NCI-H446 (cell line): ENCODE measurements at places on chromosomes 7 and 10.

GRCh38 chr10:86950349-86950748 is 7.1 kb downstream of the MMRN2 start:
- DNase-seq = no peak

DNA sequence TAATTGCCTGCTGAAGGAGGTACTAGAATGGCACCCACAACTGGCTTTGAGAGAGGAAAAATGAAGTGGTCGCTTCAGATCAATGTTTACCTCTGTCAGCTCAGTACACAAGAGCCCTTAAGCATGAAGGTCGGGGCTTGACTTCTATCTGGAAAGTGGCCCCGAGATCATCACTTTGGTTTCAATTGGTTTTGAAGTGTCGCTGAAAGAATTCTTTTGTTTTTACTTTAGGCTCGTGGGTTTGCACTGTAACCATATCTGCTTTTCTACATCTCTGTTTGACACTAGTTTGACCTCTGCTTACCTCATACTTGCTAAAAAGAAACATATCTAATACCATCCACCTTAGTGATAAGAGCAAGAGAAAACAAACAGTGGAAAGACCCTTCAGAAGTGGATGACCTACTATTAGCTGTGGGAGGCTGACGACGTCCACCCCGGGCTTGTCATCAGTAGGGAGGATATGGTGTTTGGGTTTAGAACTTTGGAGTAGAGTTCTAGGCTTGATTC is 361.8 kb downstream of the GATA3 start:
- DNase-seq = no peak

- no peak for DNase-seq
These were observed 10.6 kb downstream of the CRTAC1 start for GRCh38 chr10:98019784-98020183.

DNA sequence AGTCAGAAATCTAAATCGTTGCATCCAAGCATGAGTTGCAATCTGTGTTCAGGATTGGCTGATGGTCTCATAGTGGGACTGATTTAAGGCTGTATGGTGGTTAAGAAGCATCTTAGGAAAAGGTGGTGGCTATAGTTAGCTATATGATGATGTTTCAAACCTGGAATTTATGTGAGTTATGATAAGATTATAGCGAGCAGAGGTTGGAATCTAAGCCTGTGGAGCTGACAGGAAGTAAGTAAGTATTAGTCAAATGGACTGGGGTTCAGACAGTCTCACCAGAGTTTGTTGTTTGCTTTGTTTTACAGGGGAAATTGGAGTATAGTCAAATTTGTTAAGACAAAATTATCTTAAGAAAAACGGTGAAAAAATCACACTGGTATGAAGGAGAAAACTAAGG is 56.7 kb downstream of the ANKRD7 start:
- DNase-seq = no peak

- no peak for DNase-seq
These were observed 17.5 kb upstream of the CPVL start for GRCh38 chr7:29163854-29164253.

DNA sequence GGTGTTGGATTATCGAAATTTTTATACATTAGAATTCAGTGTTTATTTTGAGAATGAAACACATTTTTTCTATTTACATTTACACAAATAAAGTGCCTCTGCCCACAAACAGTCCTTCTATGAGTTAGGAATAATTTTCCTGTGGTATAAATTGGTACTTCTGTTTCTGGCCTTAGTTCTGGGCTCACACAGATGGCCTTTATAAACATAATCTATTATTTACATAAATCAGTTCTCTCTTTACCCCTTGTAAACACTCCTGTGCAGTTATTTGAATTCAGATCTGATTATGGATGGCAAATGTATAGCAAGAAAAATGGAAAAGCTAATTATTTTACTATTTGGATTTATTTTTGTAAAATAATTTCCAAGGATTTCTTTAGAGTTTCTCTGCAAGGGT is 143.2 kb downstream of the PRKG1 start:
- no peak for DNase-seq

GRCh38 chr7:47317487-47317886 is 264.4 kb downstream of the TNS3 start:
- DNase-seq = no peak

GRCh38 chr10:23448802-23449570 is 10.1 kb downstream of the OTUD1 start:
- DNase-seq = no peak

GRCh38 chr7:47803846-47804245 is 144.4 kb downstream of the PKD1L1 start:
- DNase-seq = no peak

- no peak for DNase-seq
These were observed 179.5 kb upstream of the HGF start for GRCh38 chr7:81949306-81949705.

DNA sequence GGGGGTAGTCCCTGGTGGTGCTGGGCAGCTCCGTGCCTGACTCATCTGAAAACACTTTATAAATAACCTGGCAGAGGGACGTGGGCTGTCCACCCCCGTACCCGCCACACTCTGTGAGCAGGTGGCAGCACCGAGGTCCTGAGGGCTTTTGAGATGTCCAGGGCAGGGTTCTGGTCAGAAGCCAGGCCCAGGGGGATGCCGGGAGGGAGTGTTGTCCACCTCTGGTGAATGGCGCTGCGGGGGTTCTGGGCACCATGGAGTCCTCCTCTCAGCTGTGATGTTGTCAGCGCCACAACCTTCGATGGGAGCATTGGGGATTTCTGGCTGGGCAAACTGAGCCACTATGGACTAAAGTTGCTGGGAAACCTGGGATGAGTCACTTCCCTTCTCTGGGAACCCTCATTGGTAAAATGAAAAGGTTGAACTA is 27.4 kb upstream of the GOLGA7B start:
- no peak for DNase-seq

DNA sequence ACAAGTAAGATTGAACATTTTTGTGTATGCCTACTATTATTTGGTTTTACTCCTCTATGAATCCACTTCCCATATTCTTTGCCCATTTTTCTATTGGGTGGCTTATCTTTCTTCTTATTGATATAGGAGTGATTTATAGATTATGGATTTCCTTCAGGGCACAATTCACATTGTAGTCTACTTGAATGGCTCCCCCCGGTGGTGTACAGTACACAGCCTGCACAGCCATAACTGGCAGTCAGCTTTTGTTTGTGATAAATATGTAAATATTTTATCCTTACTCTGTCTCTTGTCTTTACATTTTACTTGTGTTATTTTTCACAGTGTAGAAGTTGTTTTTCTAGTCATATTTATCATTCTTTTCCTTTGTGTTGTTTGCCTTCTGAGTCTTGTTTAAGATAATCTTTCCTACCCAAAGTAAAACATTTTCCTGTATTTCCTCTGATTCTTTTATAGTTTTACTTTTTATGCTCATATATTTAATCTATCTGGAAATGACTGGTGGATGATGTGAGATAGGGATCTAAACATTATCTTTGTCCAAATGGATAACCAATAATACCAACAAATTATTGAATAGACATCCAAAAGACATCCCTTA is 23.9 kb upstream of the CALD1 start:
- DNase-seq = no peak

DNA sequence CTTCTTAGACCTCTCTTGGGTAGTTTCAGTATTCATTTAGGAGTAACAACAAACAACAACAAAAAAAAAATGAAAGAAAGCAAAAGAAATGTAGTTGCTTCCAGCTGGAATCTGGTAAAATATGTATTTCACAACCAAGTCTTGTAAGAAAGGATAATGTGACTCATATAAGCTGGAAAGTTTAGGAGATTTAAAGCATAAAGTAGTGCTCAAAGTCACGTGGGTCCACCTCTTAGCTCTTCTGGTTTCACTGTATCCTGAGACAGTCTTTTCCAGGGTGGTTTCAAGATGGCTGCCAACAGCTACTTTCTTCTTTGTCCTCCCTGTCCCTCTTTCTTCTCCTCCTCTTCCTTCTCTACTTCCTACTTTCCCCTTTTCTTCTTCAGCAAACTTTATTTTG is 69.5 kb upstream of the CDK13 start:
- DNase-seq = no peak

DNA sequence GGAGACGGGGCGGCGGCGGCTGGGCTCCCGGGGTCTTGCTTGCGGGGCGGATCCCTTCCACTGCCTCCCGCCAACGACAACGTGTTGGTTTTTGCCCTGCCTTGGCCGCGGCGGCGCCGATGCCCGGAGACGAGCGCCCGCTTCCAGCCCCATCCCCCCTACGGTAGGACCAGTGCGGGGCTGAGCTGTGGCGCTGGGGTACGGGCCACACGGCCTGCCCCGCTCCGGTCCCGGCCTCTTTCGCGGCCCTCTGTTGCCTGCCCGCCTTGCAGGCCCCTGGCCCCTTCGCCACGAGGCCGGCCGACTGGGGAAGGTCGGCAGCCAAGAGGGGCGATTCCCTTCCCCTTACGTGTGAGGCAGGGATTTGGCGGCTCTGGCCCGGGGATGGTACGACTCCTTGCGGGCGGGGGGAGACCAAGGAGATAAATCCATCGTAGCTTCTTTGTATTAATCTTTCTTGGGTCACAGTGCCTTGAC is 488 bp downstream of the EIF4H start:
- peak; percentile 2 for DNase-seq

GRCh38 chr7:9890092-9890491 is 1083.6 kb upstream of the PHF14 start:
- no peak for DNase-seq

- no peak for DNase-seq
These were observed 185.0 kb downstream of the TCERG1L start for GRCh38 chr10:131126321-131127137.

- no peak for DNase-seq
These were observed 226.2 kb downstream of the POLR1F start for GRCh38 chr7:19482628-19483027.

DNA sequence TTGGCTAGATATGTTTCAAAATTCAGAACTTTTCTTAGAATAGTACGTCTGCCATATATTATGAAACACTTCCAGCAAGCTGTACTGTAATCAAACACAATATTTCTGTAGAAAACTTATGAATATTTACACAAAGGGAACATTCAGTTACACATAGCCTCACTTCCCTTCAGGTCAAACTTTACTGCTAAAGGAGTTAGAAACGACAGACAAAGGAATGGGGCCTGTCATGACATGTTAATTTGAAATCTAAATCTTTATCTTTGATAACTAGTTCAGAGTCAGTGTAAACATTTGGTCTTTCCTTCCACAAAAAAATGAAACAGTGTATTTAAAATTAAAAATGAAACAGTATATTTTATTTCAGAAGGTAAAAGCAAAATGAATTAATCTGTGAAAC is 1.0 kb upstream of the CROT start:
- DNase-seq = no peak

DNA sequence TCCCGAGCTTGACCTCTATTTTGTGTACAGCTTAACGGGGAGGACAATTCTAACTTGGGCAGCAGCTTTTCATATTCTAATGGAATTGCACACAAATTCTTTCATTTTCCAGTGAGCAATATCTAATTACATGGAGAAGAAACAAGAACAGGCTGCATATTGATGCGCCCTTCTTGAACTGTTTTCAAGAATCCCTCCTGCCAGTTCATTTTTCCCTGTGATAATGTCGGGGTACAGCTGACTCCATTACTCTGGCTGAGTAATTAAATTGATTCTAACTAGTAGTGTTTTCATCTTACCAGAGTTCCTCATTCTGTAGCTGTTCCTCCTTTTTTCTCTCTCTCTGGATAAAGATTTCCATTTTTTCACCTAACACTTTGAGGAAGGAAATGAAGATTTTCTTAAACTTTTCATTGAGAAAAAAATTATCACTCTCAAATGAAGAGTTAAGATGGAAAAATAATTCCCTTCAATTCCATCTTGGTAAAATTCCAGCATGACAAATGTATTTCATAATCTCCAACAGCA is 190.9 kb downstream of the FANK1 start:
- no peak for DNase-seq

- no peak for DNase-seq
These were observed 4.4 kb upstream of the IRF5 start for GRCh38 chr7:128933180-128933891.

DNA sequence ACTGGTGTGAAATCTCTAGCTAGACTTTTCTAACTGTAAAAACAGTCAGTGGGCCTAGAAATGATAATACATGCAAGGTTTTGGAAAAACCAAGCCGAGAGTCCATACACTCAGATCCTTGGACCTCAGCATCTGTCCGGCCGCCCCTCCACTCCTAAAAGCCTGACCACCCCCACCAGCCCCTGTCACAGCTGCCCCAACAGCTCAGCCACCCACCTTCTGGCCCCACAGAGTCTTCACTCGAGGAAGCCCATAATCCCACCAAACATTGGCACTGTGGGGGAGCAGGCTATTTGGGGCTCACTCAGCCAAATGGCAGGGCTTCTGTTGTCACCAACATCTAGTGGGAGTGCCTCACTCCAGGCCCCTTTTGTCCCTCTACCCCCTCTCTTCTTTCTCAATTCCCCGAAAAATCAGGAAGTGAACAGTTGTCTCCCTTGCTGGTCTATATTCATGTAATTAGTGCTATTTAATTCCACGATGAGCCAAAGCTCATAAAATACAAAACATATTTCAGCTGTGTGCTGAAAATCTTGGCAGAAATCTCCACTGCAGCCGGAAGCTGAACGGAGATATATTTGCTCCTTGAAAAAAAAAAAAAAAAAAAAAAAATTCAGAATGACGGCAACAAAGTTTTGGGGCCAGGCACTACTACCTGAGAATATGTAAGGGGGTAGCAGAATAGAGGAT is 55.5 kb downstream of the PLXNA4 start:
- DNase-seq = no peak

- no peak for DNase-seq
These were observed 12.1 kb upstream of the NPFFR1 start for GRCh38 chr10:70295926-70296325.

GRCh38 chr7:117673367-117673766 is 193.5 kb downstream of the CFTR start:
- no peak for DNase-seq

DNA sequence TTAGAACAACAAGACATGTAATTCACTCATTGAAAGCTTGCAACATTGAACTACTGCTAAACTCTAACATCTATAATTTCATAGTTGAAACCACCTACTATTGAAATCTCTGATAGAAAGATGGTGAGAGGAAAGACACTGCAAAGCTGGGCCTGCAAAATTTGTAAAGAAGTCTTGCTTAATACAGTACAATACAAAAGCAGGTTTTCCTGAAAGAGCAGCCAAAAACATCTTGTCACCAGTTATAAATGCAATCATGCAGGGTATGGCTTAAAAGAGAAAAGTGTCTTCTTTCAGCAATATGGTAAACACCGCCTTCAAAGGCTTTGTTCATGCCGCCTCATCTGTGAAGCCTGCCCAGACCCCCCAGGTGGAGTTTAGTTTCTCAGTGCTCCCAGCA is 109.2 kb downstream of the ANK3 start:
- no peak for DNase-seq
